Substantia nigra (tissue), 51 donors: ENCODE measurements at places on chromosomes 3 and 15.

DNA sequence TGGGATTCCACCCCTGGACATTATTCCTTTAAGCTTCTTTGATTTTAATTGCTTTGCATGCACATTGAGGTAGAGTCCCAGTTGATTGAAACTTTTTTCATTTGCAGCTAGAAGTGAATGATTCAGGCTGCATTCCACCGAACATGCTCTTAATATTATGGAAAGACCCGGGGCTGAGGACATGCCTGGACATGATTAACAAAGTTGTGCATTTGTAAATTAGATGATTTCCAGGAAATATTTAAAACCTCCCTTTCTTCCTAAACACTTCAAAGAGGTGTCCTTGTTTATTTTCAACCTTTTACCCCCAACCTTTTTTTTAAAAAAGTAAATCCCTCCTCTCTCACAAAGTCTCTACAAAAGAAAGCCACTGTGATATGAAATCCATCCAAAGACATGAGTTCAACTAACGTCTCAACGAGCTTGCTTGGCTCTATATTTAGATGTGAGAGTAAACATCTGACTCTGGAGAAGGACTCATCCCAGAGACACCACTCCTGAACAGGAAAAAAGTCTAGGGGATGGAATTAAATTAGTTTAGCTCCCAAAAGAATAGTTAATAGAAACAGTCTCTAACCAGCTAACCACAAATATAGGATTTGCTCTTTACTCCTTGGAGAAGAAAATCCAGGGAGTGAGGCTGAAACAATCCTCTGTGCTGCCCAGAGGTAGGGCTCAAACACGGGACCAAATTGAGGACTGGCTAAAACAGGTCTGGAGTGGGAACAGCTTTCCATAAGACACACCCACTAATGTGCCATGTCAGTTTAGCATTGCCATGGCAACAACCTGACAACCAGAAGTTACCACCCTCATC, 83.1 kb downstream of the XXYLT1 start:
- no peak for DNase-seq

DNA sequence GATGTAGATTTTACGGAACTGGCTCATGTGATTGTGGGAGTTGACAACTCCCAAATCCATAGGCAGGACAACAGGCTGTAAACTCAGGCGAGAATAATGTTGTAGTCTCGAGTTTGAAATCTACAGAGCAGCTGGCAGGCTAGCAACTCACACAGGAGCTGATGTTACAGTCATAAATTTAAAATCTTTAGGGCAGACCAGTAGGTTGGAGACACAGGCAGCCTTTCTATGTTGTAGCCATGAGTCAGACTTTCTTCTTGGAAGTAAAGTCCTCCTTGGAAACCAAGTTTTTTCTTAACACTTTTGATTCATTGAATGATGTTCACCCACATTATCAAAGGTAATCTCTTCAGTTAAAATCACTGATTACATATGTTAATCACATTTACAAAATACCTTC, 89.1 kb upstream of the ALCAM start:
- DNase-seq, result no peak

- no peak for DNase-seq
Observed at GRCh38 chr3:47780741-47781684, 680 bp downstream of the SMARCC1 start.

- no peak for DNase-seq
Observed at GRCh38 chr3:17190353-17191078, 305.8 kb downstream of the PLCL2 start.

DNA sequence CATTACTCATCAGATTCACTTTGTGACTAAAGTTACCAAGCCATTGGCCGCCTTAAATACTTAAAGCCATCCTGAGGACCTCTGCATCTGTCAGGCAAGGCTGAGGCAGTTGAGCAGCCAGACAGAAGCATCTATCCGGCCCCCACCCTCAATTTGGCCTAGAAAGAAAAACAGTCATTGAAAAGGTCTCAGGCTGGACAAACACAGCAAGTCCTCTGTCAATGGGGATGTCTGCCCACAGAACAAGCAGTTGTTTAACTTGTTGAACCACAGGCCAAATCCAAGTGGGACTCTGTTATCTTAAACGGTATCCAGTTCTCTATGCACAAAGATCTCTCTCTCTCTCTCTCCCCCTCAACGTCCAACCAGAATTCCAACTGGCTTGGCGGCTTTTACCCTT, 2.8 kb downstream of the ZIC4 start:
- no peak for DNase-seq

DNA sequence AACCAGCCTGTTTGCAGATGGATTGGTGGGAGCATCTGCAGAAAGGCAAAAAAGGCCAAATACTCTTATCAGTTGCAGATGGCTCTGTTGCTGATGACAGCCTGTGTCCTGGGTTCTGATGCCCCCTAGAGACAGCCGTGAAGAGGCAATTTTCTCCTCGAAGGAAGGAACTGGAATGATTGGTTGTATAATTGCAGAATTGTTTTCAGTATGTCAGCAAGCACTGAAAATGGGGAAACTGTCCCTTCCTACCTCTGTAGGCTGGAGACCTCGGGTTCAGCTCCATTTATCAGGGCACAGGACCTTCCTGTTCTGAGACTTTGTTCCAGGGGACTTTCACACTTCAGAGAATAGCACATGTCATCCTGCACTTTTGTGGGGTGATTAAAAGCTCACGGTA, 103.0 kb downstream of the PGPEP1L start:
- DNase-seq, result peak; percentile 20

GRCh38 chr15:45376967-45377608, 1.3 kb downstream of the GATM start:
- DNase-seq, result no peak

DNA sequence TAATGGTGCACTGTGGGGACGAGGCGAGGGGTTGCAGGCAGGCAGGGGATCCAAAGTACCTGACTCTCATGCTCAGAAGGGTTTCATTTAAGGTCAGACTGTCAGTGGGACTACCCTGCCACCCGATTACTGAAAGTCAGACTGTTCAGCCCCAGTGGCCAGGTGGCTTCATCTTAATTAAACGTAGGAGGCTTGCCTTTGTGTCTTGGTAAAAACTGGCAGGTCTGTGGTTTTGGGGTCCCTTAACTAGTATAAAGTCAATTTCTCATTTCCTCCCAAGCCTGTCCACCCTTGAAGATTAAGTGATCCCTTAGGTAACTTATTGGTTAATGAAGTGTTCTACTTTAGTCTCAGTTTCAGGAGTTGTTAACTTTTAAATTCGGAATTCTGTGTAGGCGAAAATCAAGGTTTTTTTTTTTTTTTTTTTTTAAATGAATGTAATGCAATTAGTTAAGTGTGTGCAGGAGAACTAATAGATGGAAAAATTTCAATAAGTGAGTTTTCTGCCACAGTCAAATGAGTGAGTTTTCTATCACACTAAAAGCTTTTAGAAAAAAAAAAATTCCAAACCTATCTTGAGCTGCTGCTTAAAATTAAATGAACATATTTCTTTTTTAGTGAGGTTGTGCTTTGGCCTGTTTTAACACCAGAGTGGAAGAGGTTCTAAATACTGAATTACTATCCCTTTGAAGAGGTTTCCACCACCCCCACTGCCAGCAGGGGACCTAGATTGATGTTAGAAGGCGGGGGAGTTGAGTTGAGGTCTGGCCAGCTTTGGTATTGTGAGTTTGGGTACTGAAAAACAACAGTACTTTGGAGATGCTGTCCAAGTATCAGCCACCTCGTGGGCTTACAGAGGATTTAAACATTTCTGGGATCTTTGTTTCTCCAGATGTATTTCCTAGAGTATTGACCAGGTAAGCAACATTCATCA, 15.2 kb downstream of the ITPR1 start:
- DNase-seq, result no peak

GRCh38 chr3:139113231-139113992, 68.7 kb upstream of the PRR23C start:
- no peak for DNase-seq

GRCh38 chr15:75943713-75944215, 40.1 kb downstream of the FBXO22 start:
- DNase-seq, result no peak

- DNase-seq, result no peak
Observed at GRCh38 chr15:77012868-77013267, 17.9 kb downstream of the PSTPIP1 start.

DNA sequence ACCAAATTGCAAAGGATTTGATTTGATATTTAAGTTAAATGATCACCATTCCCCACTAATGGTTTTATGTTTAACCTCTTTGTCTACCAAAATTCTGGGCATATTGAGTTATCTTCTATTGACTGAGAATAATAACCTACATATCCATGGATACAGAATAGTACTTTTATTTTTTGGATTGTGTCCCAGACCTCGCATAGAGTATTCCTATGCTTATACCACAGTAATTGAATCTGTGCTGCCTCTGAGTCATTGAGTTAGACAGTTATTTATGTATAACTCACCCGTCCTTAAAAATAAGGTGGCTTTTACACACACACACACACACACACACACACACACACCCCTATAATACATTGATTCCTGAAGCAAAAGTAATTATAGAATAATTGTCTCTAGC, 690.1 kb upstream of the BCHE start:
- DNase-seq, result no peak

DNA sequence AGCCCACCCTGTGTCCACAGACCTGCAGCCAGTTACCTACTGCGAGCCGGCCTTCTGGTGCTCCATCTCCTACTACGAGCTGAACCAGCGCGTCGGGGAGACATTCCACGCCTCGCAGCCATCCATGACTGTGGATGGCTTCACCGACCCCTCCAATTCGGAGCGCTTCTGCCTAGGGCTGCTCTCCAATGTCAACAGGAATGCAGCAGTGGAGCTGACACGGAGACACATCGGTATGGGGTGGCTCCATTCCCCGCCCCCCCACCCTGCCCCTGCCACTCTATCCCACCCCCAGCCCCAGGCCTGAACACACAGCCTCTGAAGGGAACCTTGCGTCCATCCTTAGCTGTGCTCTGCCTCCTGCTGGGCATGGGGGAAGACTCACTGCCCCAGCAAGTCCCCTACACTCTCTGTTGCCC, 73.2 kb downstream of the AAGAB start:
- DNase-seq, result no peak

DNA sequence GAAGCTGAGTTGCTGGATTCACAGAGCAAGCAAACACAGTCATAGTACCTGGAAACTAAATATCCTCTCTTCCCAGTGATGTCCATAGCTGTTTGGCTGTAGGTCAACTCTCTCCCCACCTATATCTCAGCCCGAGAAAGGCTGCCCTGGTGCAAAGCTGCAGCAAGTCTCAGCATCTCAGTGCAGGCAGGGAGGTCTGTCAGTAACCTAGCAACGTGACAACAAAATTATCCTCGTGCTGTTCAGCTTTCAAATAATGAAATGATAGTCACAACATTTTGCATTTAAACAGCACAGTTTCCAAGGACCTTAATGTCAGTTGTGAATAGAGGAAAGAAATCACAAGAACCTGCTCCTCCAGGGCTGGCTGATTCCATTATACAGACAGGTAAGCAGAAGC, 83.6 kb downstream of the CHST2 start:
- no peak for DNase-seq

DNA sequence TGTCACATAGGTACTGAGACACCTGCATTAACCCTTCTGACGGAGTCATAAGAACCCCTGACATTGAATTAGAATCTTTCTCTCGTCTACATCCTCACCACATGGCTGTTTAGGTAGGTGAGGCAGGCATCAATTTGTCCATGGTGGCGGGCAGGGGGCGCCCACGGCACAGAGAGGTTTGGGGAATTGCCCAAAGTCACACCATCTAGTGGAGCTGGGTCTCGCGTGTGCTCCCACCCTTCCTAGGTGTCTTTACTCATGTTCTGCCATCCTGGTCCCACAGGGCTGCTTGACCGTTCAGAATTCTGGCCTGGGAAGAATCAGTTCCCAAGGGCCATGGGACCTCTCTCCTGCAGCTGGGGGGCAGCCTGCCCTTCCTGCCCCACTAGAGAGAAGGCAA, 14.7 kb upstream of the DLL4 start:
- no peak for DNase-seq

DNA sequence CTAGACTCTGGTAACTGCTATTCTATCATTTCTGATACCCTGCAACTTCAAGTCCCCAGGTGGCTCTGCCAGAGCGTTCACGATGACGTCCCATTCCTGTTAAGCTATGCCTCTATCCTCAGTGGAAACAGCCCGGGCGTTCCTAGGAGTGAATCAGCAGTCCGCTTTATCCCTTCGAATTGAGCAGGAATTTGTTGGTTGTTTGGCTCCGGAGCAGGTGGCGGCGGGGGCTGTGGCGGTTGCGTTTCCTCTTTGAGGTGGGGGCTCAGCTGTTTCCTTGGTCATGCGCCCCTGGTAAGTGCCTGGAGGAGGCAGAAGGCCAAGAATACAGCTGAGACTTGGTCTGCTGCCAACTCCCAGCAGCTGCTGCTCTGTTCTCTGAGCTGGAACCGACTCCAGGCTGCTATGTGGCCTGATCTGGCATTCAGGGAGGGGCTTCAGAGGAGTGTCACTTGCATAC, 25.2 kb downstream of the ARPP21 start:
- DNase-seq, result peak; percentile 82

DNA sequence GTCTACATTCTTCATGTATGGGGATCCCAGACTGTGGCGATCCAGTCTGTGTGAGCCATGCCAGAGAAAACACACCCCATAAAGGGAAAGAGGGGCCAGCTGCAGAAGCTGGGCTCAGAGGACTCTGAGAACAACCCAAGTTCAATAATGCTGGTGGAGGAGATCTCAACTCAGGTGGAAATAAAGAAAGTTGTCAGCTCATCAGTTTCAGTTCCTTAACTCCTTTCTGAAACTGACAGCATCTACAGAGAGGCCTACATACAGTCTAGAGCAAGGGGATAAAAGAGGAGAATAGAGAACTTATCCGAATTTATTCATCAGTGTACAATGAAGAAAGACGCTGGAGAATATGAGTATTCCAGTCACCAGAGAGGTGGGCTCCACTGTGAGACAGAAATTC, 77.0 kb downstream of the NTRK3 start:
- DNase-seq, result no peak

DNA sequence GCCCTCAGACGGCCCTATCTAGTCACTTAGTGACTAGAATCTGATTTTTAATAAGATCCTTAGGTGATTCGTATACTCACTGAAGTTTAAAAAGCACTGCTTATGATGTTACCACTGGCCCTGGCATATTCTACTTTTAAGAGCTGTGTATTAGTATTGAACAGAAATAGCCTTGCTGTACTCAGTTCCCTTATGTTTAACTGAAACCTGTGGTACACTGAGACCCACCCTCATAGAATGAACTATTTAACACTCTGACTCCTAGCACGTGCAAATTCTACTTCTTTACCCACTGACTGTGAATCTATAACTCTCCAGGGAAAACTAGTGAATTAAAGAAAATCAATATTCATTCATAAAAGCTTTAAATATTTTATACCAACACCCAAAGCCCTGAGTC, 108.9 kb downstream of the CCNL1 start:
- DNase-seq, result no peak
